ENCODE measurements at places on chromosomes 13 and 19. TPM values are rescaled to one million over a fixed set of nuclear protein-coding genes. Genes with fewer than 3 reads are reported as not detected.

- no peak for DNase-seq
Measured at GRCh38 chr13:27383104-27383921, 41.1 kb upstream of the GTF3A start.

- DNase-seq = no peak
Measured at GRCh38 chr19:41913538-41914423, 14.5 kb downstream of the ERFL start.

DNA sequence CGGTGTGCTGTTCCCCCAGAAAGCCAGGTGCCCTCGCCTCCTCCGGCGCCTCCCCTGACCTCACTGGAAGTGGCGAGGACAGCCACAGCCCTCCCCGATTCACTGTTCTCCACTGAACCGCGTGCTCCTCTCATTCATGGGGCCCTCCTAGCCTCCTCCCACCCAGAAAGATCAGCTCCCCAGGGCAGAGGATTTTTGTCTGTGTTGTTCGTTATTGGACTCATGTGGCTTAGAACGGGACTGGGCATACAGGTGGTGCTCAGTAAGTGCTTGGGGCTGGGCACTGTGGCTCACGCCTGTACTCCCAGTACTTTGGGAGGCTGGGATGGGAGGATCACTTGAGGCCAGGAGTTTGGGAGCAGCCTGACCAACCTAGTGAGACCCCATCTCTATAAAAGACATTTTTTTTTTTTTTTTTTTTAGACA is 3.8 kb downstream of the PRTN3 start:
- no peak for DNase-seq

DNA sequence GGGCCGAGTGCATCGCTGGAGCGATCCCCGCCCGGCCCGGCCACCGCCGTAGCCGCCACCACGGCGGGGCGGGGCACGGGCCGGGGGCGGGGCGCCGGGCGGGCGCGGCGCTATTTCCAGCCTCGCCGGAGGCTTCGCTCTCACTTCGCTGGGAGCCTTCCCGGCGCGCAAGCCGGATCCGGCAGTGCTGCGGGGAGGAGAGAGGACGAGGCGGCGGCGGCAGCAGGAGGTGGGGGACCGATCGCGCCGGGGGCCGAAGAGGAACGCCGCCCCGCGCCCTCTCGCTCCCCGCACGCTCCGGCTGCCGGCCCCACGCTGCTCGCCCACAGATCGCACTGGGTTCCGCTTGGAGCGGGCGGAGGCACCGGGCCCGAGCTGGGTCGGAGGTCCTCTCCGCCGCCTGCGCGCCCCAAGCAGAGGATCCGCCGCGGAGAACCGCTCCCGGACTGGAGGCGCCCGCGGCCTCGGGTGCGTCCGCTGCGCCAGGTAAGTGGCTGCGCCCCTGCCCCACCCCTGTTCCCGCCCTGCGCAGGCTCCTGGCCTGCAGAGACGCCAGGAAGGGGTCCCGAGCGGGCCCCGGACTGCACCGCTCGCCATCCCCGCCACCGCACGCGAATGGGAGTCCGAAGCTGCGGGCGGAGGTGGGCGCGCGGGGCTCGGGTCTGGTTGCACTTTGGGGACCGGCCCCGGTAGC is at the start of gene CHST8:
Gene CHST8 (plus strand): TSS at position 143 of the 694 bp plus-strand sequence. CDS start 67,309 bp downstream, outside the sequence.
- DNase-seq = peak; percentile 60

- no peak for DNase-seq
Measured at GRCh38 chr13:84417416-84417815, 535.1 kb upstream of the SLITRK1 start.

DNA sequence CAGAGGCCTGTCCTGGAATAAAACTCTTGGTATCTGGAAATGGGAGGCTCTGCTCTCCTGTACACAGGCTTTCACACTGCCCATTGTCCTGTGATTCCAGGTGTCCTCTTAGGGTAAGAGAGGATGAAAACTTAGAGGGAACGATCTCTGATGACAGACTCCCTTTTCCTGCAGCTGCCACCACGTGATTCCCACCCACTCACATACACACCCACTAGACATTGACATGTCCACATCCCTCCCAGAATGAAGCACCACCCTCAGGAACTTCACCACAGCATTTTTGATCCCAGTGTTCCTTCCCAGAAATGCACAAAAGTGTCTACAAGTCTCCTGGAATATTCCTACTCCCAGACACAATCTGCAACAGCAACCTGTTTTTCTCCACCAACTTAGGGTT is 8.2 kb downstream of the ZNF429 start:
- no peak for DNase-seq

- peak; percentile 59 for DNase-seq
Measured at GRCh38 chr19:54551950-54552912, 21.4 kb upstream of the LILRA2 start.

DNA sequence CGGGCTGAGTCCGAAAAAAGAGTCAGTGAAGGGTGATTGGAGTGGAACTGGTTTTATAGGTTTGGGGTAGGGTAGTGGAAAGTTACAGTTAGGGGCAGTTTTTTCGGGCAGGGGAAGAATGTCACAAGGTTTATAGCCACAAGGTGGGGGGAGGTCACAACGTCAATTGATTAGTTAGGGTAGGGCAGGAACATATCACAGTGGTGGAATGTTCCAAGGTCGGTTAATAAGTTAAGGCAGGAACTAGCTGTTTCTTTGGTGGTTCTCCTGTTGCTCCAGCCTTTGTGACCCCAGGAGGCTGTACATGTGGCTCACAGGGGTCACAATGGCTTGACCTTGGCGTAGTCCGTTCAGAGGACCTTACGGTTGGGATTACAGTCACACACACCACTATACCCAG is 20.3 kb downstream of the RDH8 start:
- no peak for DNase-seq

DNA sequence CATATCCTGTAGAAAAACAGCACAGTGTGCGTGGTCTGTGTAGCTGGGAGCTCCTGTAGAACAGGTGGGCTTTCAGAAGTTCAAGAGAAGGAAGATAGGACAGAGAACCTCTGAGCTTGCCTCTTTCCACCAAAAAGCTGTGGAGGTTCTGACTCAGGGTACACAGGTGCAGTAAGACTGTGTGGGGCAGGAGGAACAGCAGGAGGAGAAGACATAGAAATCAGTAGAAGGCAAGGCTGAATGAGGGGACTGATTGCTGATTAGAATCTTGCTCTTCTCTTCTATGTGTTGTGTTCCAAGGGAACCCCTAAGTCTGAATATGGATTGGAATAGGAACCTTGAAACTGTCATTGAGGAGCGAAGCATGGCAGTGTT is 122.7 kb downstream of the AKAP11 start:
- DNase-seq = no peak

GRCh38 chr13:84641491-84641890 is 759.2 kb upstream of the SLITRK1 start:
- no peak for DNase-seq

GRCh38 chr13:33183431-33184111 is 102.0 kb downstream of the STARD13 start:
- no peak for DNase-seq

GRCh38 chr19:5961969-5962945 is 15.7 kb downstream of the RANBP3 start:
- DNase-seq = no peak

- no peak for DNase-seq
Measured at GRCh38 chr13:30429721-30430694, 7.7 kb downstream of the UBE2L5 start.

DNA sequence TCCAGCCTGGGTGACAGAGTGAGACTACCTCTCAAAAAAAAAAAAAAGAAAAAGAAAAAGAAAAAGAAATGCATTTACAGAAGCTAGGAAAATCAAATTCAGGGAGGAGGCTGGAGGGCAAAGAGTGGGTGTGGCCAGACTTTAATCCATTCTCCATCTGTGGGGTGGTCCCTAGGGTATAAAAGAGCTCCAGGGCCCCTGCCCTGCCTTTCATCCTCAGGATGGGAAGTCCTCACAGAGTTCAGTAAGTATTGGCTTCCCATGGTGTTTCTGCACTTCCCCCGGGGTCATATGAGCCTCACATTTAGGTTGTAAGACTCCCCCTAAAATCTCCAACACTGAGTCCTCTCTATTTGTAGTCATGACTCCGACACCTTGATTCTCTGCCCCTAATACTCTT is 33.0 kb downstream of the DPRX start:
- no peak for DNase-seq

DNA sequence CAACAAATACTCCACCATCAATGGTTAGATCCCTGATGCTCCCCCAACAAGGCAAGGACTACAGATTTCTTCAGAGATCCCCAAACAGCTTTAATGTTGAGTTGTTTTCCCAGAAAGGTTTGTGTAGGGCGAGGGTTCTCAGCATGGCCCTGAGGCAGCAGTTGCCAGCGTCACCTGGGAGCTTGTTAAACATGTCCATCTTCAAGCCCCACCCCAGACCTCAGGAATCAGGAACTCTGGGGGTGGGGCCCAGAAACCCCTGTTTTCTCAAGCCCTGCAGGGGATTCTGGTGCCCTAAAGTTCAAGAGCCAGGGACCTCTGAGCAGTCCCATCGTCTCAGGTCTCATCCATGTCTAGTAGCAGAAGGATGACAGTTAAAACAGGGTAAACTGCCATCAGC is 9.6 kb downstream of the EFNB2 start:
- no peak for DNase-seq

GRCh38 chr19:815775-816499 is 5.8 kb downstream of the PLPPR3 start:
- no peak for DNase-seq

DNA sequence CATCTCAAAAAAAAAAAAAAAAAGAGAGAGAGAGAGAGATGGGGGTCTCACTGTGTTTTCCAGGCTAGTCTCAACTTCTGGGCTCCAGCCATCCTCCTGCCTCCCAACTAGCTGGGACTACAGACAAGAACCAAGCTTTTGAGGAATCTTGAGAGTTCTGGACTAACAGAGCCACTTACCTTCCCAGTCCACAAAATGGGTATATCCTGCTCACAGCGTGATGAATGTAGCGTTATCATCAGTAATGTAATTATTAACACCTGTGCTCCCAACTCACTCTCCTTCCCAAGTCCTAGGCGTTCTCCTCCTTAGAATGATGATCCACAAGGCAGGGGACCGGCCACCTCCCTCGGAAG is 4.6 kb upstream of the NANOS3 start:
- DNase-seq = no peak

GRCh38 chr13:90640976-90641375 is 706.5 kb upstream of the MIR17HG start:
- DNase-seq = no peak

- DNase-seq = no peak
Measured at GRCh38 chr19:4120559-4121272, 3.2 kb downstream of the MAP2K2 start.

DNA sequence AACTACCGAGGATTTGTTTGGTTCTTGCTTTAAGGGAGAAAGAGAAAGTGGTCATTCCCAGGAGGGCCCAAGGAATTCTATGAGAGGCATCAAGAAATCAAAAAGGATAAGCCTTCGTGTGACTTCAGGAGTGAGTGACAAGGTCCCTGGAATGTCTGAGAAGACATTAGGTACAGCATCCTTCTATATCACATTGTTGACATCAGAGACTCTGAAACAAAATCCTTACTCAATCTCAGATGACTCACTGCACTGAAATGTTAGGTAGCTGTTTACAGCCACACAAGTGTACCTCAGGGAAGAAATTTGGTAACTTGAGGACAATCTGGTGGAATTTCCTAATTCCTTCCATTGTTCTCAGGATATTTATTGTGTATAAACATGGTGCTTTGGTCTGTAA is 7.9 kb upstream of the LGALS14 start:
- DNase-seq = no peak

DNA sequence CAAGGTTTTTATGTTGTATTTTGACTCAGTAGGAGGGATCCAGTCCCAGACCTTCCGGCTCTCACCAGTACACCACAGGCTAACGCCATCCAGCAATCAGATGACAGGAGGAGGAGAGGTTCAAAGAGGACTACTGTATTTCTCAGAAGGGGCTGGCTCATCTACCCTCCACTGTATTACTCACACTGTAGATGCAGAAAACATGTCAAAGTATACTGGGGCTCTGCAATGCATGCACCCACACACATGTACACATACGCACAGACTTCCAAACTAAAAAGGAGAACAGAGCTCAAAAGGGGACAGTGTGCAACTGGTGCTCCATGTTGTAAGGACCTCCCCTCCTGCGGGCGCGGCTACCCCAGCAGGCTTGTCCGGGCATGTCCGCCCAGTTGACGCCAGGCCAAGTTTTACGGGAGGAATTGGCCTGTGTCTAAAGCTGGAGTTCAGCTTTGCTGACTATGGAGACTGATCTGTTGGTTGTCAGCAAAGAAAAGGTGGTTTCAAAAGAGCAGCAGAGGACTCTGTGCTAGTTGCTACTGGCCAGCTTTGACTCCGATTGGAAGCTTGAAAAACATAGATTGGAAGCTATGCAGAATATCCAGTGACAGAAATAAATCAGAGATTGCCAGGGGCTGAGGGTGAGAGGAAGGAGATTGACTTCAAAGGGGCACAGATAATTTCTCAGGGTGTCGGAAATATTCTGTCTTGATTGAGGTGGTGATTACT is 314.2 kb downstream of the DLEU7 start:
- peak; percentile 94 for DNase-seq

DNA sequence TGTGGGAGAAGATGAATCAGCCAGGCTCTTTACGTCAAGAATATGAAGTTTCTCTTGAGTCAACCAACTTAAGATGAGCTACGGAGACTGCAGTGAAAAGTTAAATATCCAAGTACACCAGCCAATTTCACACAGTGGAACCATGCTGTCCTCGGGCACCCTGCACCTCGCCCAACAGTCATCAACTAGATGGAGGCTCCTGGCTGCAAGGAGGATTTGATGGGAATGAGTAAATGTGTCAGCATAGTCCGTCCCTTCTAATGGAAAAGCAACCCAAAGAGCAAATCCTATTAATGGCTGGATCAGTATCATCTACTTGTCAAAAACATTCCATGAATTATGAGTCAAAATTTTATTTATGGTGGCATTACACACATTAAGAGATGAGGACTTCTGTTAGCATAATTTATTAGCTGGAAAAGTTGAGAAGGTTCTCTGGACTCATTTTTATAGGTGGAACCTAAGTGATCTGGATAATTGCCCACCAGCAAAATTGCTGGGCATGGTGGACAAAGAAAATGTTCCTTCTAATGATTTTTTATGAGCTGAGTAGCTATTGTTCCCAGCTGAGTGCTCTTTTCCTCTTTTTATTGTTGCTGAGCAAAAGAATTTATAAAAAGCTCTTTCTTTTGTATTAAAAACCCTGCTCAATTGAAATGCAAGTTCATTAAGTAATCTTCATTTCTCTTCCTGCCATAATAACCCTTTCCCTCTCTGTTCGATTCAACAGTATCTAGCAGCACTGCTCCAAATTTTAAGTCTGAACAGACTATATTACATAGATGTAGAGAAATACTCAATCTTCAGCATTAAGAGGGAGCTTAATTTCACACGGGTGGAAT is 88.4 kb downstream of the DNAJC15 start:
- no peak for DNase-seq

Gene KLC3
- not detected for total RNA-seq

Gene PRODH2
- total RNA-seq = not detected

Gene SCEL
- not detected for total RNA-seq

Gene SERPINE3
- not detected for total RNA-seq

Gene XAB2
- 23.5 TPM for total RNA-seq

Gene ZSWIM9
- total RNA-seq = 6.9 TPM

Gene ZNF793
- total RNA-seq = 5.7 TPM

Gene ZNF525
- total RNA-seq = 4.7 TPM
